ENCODE measurements at places on chromosomes 7 and 10.

DNA sequence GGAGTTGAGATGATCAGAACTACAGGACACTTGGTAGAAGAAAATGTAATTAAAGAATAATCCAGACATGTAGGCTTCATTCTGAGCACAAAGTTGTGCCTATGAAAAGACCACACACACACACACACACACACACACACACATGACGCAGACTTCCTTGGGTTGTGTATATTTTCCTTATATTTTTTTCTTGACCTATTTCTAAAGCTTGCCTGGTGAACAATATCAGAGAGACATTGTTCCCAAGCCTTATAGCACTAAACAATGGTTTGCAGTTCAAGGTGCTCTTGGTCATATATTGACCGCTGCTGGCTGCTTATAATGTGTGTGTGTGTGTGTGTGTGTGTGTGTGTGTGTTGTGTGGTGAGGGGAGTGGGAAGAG lies 202.7 kb downstream of the PRPF18 start:
- DNase-seq: no peak

DNA sequence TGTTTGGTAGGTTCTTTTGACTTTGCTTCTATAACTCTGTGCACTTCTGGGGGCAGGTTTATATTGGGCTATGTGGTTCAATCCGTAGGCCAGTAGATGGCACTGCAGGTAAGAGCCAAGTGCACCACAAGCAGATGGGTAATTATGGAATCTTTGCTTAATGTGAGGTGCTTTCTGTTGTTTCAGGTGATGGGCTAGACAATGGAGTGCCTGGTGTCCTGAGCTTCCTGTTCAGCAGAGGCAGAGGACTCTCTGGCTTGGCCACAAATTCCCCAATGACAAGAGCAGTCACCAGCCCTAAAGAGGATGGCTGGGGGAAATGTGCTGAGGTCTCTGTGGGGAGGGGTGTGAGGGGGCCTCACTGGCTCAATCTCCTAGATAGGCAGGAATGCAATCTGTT lies 455.0 kb downstream of the CCSER2 start:
- peak; percentile 51 for DNase-seq

- DNase-seq: no peak
These were observed 45.6 kb downstream of the MINDY4 start for GRCh38 chr7:30816645-30817370.

- DNase-seq: no peak
These were observed 12.3 kb downstream of the STX1A start for GRCh38 chr7:73707045-73707631.

GRCh38 chr7:74454021-74454924 lies 567 bp downstream of the GTF2IRD1 start:
- no peak for DNase-seq
